Stimulated activated CD4-positive, alpha-beta T cell treated with anti-CD3 and anti-CD28 coated beads, TNF-alpha, amount 100 ng/mL, for 1 hour (primary cell): ENCODE measurements at places on chromosomes 13 and 19.

DNA sequence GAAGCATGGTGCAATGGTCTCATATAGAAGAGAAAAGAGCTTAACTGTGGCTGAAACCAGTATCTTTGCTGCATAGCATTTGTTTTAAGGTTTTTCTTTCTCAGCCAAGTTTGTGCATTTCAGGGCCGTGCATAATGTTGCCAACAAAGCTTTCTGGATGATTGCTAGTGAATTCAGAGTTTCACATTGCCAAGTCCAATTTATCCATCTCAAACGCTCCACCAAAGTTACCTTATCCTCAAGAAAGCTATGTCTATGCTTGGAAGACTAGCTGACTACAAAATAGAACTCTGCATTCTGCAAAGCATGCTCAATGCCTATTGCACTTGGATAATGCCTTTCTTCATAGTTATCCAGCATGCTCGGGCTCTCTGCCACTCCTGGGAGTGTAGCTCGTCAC is 535.8 kb upstream of the SGCG start:
- no peak for DNase-seq

- no peak for DNase-seq
Observed at GRCh38 chr13:41782086-41782485, 178.8 kb downstream of the VWA8 start.

GRCh38 chr19:7842661-7843294 is 12.8 kb downstream of the EVI5L start:
- DNase-seq, result no peak

GRCh38 chr13:51148952-51149573 is 38.0 kb upstream of the C13orf42 start:
- DNase-seq, result no peak
